ENCODE measurements at places on chromosomes 13 and 19.

GRCh38 chr19:13987101-13987890, 18.8 kb downstream of the RFX1 start:
- no peak for DNase-seq

DNA sequence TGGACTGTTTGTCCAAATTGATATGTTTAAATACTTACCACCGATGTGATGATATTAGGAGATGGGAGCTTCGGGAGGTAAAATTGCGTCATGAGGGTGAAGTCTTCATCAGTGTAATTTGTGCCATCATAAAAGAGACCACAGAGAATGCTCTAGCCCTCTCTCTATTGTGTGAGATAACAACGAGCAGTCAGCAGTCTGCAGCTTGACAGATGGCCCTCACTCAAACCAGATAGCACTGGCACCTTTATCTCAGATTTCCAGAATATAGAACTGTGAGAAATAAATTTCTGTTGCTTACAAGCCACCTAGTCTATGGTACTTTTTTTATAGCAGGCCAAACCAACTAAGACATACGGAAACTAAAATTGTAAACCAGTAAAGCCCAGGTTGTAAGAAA, 1718.9 kb upstream of the MIR17HG start:
- no peak for DNase-seq

GRCh38 chr13:89457977-89458376, 1786.8 kb downstream of the SLITRK5 start:
- DNase-seq: no peak

DNA sequence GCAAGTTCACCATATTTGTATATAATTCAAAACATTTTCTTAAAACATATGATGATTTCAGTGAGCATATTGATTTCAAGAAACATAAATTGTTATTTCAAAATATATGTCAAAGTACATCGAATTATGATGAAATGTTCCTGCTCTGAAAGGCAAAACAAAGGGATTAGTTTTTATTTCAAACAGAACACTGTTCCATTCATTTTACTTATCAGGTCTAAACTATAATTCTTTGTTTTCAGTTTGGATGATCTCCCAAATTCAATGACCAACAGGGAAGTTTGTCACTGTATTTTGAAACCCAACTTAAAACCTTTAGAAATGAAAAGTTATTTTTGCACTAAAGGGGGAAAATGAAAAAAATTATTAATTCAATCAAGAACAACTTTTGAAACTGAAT, 610.2 kb downstream of the SLITRK1 start:
- no peak for DNase-seq

GRCh38 chr13:106246242-106246641, 289.2 kb downstream of the EFNB2 start:
- no peak for DNase-seq

- DNase-seq: no peak
Measured at GRCh38 chr19:13022859-13023636, 27.8 kb downstream of the NFIX start.

DNA sequence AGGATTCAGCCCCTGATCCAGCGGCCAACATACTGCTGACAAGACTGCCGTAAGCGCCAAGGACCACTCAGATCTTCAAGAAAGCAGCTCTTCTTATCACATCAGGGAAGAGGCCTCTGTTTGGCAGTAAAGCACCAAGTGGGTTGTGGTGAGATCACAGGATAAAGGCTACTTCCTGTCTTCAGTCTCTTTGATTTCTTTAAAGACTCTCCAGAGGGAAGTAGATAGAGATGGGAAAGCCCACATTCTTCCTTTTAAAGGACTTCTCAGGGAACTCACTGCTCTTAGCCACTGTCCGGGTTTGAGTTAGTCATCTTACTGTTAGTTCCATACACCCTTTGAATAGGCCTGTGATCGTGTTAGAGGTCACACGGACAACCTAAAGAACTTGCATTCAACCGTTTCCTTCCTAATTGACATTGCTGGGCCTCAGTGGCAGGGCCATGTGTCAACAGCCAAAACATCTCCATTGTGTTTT, 47.2 kb upstream of the POMP start:
- peak; percentile 46 for DNase-seq

- DNase-seq: no peak
Measured at GRCh38 chr13:113836768-113837559, 26.9 kb downstream of the GAS6 start.

DNA sequence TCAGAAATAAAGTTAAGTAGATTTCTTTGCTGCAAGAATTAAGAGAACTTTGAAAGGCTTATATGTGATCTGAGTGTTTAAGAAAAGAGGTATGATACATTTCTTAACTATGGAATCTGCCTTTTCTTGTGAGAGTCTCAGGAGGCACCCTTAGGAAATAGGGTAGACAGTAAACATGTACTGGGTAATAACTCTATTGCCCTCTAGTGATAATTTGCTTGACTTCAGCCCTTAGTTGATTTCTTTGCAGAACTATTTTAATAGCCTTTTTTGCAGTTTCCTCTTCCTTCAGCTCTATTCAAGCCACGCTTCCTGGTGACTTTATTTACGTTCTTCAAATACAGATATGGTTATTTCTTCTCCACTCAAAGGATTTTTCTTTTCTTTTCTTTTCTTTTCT, 37.0 kb upstream of the CCNA1 start:
- no peak for DNase-seq

- DNase-seq: peak; percentile 21
Measured at GRCh38 chr13:43785650-43786471, 911 bp downstream of the ENOX1 start.

- DNase-seq: no peak
Measured at GRCh38 chr19:2487842-2488241, 11.9 kb downstream of the GADD45B start.

- DNase-seq: no peak
Measured at GRCh38 chr13:66887088-66887487, 343.0 kb downstream of the PCDH9 start.

DNA sequence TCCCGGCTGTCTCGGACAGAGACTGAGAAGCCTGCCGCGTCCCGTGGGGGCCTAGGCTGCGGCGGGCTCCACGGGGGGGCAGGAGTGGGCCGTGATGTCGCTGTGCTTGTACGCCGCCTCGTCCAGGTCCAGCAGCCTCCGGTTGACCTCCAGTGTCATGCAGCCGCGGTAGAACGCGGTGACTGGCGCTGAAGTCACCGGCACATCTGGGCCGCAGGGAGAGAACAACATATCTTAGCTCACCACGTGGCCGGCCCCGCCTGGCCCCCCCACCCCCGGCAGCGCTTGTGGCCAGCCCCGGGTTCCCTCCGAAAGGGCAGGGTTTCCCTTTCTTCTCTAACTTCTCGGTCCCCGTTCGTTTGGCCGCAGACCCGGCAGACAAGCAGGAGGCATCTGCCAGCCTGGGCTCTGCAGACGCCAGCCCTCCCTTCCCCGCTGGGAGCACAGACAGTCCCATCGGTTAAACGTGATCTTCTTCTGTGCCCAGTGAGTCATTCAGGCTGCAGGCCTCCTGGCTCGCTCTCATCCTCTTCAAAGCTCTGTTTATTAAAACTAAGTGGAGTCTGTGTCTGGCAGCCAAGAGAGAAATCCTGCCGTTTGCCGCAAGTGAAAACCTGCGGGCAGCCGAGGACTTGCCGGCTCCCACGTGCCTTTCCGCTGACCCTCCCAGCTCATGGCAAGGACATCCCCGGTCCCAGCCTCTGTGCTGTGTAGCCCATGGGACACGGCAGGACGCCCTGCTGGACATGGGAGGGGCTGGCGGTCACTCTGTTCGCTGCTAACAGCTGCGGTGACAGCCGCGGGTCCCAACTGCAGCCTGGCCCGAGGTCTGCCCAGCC, 42.8 kb downstream of the GAS6 start:
- DNase-seq: no peak

GRCh38 chr13:102028868-102029267, 373.0 kb downstream of the FGF14 start:
- DNase-seq: no peak

DNA sequence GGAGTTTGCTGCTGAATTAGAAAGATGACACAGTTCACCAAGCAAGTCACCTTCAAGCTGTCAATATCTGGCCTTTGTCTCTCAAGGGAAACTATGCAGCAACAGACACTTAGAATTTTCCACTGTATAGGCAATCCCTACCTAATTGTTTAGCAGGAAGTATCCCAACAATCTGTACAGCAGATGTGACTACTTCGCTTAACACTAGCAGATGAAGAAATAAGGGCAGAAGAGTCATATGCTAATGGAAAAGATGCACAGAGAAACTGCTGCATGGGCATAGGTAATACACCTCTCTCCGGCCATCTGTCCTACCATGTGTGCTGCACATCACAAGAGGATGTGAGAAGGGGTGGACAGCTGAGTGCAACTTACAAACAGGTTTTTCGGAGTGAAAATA, 851.2 kb downstream of the PCDH9 start:
- no peak for DNase-seq

GRCh38 chr19:49157445-49158224, at the start of gene TRPM4:
Gene TRPM4 (plus strand): TSS chr19:49157792. CDS start chr19:49157867, 75 bp downstream.
- peak; percentile 60 for DNase-seq

GRCh38 chr13:102100234-102100633, 301.6 kb downstream of the FGF14 start:
- DNase-seq: no peak

- no peak for DNase-seq
Measured at GRCh38 chr19:16654140-16654539, 5.8 kb downstream of the SMIM7 start.

DNA sequence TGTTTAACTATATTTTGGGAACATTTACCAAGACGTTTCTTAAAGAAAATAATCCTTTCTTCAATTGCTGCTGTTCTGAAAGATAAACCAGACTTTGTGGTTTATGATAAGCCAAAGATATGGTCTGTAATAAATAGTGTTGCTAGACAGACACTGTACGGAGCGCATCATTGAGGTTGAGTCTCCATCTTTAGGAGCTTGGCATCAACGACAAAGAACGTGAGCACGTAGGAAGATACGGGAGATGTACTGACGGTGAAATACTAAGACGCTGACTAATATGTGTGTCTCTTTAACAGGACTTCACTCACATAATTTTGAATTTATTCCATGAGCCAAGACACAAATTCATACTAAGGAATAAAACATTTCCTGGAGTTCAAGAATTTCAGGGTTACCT, 16.2 kb downstream of the TEX29 start:
- DNase-seq: no peak

DNA sequence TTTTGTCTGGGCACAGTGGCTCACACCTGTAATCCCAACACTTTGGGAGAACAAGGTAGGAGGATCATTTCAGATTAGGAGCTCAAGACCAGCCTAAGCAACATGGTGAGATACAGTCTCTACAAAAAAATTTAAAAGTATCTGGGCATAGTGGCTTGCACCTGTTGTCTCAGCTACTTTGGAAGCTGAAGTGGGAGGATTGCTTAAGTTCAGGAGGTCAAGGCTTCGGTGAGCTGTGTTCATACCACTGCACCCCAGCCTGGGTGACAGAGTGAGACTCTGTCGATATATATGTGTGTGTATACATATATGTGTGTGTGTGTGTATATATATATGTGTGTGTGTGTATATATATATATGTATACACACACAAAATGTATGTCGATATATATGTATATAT, 833.0 kb downstream of the PCDH9 start:
- DNase-seq: no peak

- peak; percentile 71 for DNase-seq
Measured at GRCh38 chr19:40549007-40549708, 27.5 kb upstream of the SHKBP1 start.

DNA sequence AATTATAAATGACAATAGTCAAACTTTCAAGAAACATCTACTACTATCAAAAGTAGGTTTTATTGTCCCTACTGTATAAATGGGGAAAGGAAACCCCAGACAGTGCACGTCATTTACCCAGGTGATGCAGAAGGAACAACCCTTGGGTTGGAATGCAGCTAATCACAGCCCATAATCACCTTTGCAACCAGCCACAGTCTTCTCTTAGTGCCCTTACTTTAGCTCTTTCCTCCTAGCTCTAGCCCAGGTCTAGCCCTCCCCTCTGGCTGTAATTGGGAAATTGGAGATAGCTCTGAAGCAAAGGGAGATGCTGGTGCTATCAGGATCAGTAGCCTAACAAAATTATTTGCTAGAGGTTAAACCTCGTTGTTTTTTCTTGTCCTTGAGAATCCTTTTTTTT, 25.5 kb upstream of the TSC22D1 start:
- no peak for DNase-seq

- no peak for DNase-seq
Measured at GRCh38 chr19:16384688-16385087, 60.1 kb downstream of the KLF2 start.

- DNase-seq: no peak
Measured at GRCh38 chr13:50923272-50923671, 13.7 kb downstream of the RNASEH2B start.

DNA sequence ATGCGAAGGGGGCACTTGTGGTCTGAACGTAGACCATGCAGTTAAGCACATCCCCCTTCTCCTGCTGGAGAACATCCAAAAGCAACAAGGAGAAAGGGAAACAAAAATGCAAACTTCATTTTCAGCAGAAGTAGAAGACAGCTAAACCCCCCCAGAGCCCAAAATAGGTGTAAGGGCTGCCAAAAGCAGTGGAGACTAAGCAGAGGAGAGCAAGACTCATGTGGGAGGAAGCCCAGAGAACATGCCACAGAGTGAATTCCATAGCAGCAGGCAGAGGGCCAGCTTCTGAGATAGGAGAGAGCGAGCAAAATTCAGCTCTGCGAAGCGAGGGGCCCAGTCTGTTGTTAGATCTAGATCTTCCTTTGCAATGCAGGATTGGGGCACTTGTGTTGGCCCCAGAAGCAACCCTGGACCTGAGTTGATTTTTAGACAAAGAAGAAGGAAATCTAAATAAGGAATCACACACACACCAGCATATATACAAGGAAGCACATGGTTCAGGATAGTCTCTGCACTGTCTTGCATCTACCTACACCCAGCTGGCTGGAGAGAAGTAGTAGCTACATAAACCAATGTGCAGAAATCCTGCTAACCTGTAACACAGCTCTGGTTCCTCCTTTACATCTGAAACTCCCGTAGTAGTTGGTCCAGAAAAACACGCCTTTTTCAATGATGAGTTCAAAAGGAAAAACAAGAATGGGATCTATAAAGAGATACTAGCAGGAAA, 199.6 kb downstream of the SPRY2 start:
- DNase-seq: no peak

DNA sequence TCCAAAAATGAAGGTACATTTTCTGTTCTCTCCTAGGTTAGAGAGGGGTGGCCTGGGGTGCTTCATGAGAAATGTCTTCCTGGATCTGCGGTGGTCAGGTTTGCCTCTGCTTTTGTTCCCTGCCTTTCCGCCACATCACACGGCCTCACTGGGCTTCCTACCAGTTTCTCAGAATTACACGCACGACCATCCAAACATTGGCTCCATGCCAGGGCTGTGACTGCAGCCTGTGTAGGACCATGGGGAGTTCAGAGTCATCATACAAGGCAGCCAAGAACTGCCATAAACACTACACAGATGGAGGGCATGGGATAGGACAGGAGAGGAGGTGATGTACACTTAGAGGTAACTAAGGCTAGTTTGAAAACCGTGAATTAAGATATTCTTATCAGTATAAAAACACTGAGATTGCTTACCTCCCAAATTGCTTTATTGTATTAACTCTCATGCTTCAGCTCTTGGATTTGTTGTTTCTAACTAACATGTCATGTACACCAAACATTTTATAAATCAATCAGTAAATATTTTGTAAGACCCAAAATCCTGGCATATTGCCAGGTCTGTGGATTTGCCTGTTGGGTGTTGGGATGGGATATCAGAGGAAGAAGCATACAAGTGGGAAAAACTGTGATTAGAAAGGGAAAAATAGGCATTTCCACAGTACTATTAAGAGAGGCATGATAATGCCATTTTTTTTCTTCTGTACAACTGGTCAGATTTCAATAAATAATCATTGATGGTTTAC, 45.2 kb downstream of the CDADC1 start:
- DNase-seq: peak; percentile 30

GRCh38 chr19:28691683-28692082, 521.3 kb downstream of the UQCRFS1 start:
- DNase-seq: no peak
